ENCODE measurements at places on chromosomes 2 and 18. TPM values are rescaled to one million over a fixed set of nuclear protein-coding genes. Genes with fewer than 3 reads are reported as not detected.

Gene STPG4
- polyA plus RNA-seq: 0.20 TPM

Gene RTP5
- polyA plus RNA-seq: not detected

Gene ARHGEF33
- 0.03 TPM for polyA plus RNA-seq

Gene MARCHF4
- not detected for polyA plus RNA-seq

Gene PMAIP1
- 1.7 TPM for polyA plus RNA-seq

Gene HAT1
- 45.4 TPM for polyA plus RNA-seq

Gene ITGA6
- polyA plus RNA-seq: 21.6 TPM

Gene GAL3ST2
- 0.30 TPM for polyA plus RNA-seq

Gene PROKR1
- not detected for polyA plus RNA-seq

Gene DTNA
- 32.7 TPM for polyA plus RNA-seq

Gene TBC1D8
- 95.4 TPM for polyA plus RNA-seq

Gene KIF5C
- polyA plus RNA-seq: 0.20 TPM
